ENCODE measurements at places on chromosomes 16 and 17. TPM values are rescaled to one million over a fixed set of nuclear protein-coding genes. Genes with fewer than 3 reads are reported as not detected.

Gene RNF43
- under 0.01 TPM for total RNA-seq

DNA sequence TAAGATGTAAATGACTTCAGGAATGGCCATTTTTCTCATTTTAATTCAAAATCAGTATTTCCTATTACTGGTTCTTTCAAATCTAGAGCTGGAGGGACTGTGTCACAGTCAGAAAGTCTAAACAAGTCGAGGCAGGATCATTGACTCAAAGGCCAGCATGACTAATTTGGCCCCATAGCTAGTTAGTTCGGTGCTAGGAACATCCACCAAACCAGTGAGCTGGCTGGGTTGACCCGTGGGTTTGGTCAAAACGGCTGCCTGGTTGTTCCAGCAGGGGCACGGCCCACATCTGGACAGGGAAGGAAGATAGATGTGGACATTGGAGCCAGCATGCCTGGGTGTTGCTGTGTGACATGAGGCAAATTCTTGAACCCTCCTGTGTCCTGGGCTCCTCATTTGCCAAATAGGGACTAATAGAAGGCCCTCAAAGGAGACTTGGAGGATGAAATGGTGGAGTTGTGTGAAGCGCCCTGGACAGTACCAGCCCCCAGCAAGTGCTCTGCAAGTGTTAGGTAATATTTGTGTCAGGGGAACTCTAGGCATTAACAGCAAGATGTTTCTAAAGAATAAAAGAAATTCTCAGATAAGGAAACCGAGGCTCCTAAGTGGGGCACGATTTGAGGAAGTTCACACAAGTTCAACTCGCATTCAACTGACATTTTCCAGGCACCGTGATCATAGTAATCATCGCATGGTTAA is 46.2 kb downstream of the MEOX1 start:
- peak; percentile 94 for DNase-seq

DNA sequence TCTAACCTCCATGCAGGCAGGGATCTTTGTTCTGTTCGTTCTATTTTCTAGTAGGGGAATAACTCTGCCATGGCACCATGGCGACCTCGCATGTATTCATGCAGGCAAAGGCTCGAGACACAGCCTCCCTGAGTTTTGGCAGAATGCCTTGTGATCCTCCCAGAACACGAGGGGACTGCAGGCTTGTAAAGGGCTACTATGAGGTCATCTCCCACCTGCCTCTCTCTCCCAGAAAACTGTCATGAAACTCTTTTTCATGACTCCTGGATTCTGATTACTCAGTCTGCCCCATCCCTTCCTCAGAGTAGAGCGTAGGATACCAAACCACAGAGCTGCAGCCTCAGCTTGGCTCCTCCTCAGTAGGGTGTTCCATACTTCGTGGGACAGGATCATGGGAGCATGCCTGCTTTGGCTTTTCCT is 64.3 kb downstream of the IGF2BP1 start:
- DNase-seq = no peak

GRCh38 chr17:76079535-76079955 is 563 bp downstream of the ZACN start:
- peak; percentile 88 for DNase-seq

- no peak for DNase-seq
Observed at GRCh38 chr16:87457061-87457611, 35.7 kb downstream of the ZCCHC14 start.

- no peak for DNase-seq
Observed at GRCh38 chr17:55527540-55528118, 16.4 kb upstream of the SMIM36 start.

Gene KIF18B
- total RNA-seq = 0.72 TPM

DNA sequence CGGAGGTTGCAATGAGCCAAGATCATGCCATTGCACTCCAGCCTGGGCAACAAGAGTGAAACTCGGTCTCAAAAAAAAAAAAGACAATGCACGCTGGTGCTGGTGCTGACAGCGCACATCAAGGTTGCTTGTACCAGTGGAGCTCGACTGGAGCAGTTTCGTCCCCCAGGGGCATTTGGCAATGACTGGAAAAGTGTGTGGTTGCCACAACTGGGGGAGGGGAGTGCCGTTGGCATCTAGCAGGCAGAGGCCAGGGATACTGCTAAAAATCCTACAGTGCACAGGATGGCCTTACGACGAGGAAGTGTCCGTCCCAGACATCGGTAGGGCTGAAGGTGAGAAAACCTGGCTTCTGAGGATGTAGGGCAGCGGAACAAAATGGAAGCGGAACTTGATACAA is 2.4 kb downstream of the MEAK7 start:
- DNase-seq = no peak

DNA sequence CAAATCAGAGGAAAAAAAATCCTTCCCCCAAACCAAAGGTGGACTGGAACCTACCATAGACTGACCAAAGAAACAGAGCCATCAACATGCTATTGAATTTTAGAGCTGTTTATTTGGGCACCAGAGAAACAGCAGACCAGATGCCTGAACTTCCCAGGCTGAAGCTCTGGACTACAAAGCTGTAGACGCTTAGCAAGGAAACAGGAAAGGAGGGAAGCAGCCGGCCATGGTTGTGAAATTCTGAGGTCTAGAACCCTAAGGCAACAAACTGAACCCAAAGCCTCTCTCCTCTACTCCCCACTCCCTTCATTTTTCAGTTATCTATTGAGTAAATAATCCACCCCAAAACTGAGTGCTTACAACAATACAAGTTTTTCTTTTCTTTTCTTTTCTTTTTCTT is 45.4 kb upstream of the MEIOC start:
- DNase-seq = peak; percentile 90

Gene ITGAD
- total RNA-seq = not detected

DNA sequence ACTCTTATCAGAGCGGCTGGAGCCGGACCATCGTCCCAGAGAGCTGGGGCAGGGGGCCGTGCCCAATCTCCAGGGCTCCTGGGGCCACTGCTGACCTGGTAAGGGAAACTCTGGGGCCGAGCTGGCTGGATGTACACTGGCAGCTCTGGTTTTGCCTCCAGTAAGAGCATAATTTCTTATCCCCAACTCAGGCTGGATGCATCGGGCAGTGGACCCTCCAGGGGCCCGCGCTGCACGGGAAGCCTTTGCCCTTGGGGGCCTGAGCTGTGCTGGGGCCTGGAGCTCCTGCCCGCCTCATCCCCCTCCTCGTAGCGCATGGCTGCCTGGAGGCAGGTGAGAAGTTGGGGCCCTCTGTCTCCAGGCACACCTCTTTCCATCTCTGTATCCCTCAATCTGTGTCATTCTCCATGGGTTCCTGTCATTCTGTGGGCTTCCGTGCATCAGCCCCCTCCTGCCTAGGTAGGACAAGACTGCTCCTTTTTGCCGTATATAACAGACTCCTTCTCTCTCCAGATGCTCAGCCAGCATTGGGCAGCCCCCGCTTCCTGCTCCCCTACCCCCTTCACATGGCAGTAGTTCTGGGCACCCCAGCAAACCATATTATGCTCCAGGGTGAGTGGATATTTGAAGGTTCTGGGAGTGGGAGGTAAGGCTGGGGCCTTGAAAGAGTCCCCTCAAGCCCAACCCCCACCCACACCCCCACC is 9.4 kb upstream of the TMEM88 start:
- no peak for DNase-seq

Gene INCA1
- total RNA-seq = 0.36 TPM
